ENCODE measurements at places on chromosomes 4 and X.

GRCh38 chr4:86870442-86871069, 21.4 kb upstream of the SLC10A6 start:
- no peak for DNase-seq

DNA sequence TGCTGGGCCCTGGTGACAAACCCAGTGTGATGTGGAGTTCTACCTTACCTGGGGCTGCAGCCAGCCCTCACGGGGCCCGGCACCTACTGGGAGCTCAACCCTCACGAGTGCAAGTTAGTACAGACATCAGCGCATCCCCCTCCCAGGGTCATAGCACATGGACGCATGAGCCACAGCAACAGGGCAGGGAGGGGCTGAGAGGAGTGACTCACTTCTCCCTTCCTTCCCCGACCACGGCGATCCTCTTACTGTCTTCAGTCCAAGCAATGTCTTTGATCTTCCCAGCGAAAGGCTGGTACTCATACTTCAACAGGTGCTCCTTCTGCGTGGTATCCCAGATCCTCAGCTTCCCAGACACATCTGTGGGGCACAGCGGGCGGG, 17.8 kb downstream of the WDR1 start:
- DNase-seq: no peak

DNA sequence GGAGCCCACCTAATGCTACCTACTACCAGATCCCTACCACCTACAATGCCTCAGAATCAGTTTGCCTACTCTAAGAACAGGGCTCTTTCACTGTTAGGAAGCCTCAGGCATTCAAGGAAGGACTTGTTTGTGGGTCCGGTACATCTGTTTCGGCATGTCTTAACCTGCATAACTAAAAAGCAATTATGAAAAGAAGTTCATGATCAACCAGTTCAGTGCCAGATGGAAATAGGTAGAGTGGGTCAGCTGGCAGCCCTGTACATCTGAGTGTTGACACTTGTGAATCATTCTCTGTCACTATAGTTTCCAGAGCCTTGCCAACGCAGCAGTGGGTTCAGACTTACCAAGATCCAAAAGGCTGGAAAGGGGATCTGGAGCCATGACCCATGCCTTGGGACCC, 3.3 kb downstream of the TMEM185A start:
- no peak for DNase-seq

GRCh38 chr4:128393101-128393704, 105.6 kb upstream of the PGRMC2 start:
- DNase-seq: no peak

GRCh38 chr4:85495621-85496020, 20.7 kb downstream of the ARHGAP24 start:
- DNase-seq: no peak

DNA sequence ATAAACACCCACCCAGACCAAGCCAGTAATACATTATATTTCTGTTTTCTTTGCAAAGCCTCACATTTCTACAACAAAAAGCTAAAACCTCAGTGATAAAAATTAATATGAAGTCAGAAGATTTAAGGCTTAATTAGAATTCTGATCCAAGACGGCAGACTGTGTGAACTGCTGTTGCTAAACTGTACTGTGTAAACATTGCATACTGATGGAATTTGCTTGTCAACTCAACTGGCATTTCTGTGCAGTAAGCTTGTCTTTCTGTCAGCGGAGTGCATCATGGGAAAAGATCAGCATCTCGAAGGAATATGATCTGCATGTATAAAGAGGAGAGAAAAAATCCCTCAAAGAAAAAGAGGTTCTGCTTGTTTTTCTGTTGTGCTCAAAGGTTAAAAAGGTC, 69.4 kb upstream of the SPANXB1 start:
- no peak for DNase-seq

DNA sequence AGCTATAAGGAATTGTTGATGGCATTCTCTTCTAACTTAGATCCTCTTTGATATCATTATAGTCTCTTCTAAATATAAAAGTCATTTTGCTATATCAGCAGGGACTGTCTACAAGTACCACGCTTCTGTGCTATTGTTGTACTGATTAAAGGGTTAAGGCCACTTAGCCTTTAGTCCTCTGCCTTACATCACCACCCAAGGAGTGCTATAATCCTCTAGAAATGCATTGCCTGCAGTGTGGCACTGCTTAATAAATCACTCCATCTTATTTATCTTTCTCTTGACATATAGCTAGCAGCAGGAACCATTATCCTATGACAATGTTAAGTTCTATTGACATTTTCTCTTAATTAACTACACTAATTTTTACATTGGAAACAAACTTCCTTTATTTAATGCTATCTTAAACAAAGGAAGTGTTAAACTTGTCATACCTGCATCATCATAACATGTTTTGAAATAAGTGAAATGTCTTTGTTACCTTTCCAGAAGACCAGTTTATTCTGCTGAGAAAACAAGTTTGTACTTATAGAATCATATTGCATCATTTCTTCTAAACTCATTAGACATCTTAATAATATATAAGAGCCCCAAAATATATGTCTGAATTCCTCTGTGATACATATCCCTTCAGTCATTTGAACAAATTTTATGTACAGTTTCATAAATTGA, 360.9 kb upstream of the ATOH1 start:
- no peak for DNase-seq

DNA sequence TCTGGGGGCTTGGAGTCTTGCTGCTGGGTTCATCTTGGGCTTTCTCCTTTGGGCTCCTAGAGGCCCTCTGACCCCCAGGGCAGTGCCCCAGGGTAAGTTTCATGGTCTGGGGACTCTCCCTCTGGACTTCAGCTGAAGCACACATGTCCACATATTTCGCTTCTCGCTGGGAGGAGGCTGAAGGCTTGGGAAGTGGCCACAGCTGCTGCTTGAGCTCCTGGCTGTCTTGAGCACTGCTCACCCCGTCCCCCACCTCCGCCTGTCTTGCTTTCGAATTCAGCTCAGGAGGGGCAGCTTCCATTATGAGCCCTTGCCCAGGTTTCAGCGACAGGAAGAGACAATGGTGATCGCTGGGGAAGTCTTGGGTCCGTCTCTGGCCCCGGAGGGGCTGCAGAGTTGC, 3.7 kb downstream of the C4orf54 start:
- DNase-seq: no peak

DNA sequence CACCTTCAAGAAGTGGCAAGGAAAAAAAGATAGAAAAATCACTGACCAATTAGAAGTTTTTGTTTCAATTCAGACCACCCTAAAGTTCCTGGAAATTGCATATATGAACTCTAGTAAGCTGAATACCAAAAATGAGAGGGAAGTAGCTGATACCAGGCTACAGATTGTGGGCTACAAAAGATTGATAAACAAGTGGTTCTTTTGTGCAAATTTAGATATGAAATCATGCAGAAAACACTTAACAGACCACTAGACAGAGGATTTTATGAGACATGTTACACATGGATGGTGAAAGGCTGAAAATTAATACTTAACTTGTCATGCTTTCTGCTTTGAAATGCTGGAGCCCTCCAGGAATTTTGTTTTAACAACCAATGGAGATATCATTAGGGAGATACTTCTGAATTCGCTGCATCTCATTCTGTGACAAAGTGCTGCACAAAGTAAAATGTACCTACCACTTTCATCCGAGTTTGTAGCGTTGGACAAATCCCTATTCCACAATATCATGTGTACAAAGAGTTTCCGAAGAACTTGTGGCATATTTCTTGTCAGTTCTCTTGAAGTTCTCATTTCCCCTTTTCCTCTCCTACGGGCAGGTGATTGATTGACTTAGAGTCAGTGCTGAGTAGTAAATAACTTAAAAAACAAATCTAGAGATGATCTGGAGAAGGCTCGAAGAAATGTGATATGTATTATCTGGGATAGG, 235.0 kb downstream of the PALLD start:
- DNase-seq: no peak

- no peak for DNase-seq
Observed at GRCh38 chr4:48223633-48224295, 45.9 kb downstream of the TEC start.

- DNase-seq: no peak
Observed at GRCh38 chr4:30181918-30182317, 538.3 kb upstream of the PCDH7 start.

- no peak for DNase-seq
Observed at GRCh38 chr4:85177092-85177491, 210.6 kb upstream of the WDFY3 start.

Data from ecto neural progenitor cell (in vitro differentiated cells).